ENCODE measurements at places on chromosomes 1 and 21.
A peak's percentile ranks its signal among the peaks of the same experiment; 100 is the strongest.

- DNase-seq, result no peak
Observed at GRCh38 chr1:109214695-109215623, 1.2 kb downstream of the SARS1 start.

- no peak for DNase-seq
Observed at GRCh38 chr1:181386340-181386739, 97.0 kb upstream of the CACNA1E start.

DNA sequence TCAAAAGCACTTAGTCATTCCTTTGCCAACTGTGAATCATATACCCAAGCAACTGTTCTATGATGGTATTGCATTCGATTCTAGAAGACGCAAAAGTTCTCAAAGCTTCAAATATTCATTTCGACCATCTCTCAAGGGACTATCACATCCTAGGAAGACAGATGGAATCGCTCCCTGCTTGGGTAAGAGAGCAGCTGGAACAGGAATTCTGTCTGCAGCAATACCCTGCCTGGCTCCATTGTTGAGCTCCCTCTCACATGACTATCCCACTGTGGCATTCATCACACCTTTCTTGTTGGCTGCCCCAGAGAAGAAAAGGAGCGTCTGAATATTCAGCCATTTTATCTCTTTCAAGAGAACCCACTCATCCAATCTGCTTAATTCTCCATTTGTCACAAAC, 397.7 kb downstream of the NTNG1 start:
- no peak for DNase-seq

DNA sequence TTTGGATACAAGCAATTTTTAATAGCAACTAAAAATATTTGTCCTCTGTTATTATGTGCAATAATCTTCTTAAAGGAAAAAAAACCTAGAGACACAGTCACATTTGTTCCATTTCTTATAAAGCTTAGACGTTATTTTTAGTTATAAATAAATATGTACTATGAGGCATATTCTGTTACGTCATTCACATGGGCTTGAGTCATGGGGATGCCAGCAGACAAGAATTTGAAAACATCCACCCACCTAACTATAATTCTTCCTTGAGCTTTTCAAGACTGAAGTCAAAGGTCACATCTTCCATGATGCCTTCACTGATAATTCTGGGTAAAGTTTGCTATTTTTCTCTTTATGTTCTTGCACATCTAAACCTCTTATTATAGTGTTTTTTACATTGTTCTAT, 268.8 kb downstream of the KCTD3 start:
- no peak for DNase-seq

GRCh38 chr1:164761009-164761408, 202.0 kb downstream of the PBX1 start:
- no peak for DNase-seq

DNA sequence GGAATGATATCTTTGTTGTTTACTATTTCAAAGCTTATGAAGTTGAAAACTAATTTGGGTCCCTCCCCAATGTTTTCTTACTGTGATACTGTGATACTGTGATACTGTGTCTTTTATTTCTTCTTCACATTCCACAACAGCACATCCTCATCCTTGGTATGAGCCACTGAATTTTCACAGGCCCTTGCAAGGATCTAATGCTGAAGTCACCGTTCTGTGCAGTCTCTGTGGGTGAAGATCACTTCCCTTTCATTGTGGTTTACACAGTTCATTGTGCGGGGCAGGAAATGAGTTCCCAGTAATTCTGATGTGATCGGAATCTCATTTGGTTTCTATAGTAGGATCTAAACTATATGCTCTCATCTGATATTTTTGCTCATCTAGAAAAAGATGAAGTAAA, 32.1 kb upstream of the PAXBP1 start:
- no peak for DNase-seq

GRCh38 chr1:100502052-100502792, 35.7 kb upstream of the GPR88 start:
- no peak for DNase-seq

DNA sequence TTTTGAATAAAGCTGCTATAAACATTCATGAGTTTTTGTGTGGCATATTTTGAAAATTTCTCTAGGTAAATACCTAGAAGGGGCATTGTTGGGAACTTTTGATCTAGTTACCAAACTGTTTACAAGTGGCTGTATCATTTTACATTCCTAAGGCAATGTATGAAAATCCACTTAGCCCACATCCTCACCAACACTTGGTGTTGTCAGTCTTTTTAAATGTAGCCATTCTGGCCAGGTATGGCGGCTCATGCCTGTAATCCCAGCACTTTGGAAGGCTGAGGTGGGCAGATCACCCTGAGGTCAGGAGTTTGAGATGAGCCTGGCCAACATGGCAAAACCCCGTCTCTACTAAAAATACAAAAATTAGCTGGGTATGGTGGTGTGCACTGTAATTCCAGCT, 5.9 kb upstream of the KCNE2 start:
- no peak for DNase-seq

GRCh38 chr1:175376194-175376593, 183.6 kb upstream of the KIAA0040 start:
- no peak for DNase-seq

DNA sequence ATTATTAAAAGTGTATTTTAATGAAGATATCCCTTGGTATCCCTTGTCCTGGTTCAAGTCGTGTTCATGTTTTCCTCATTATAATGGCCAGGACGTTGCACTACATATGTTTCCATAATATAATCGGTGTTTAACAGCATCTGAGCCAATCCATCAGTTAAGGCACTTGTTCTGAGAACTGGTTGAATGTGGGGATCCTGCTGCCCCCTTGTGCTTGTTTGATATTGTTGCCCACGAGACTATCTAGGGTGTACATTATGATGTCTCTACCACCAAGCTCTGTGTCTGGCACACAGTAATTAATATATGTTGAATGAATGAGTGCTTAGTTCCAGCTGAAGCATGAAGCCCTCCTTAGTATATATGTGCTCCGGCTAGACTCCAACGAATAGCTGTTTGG, 193.0 kb downstream of the CACNA1E start:
- DNase-seq, result no peak

DNA sequence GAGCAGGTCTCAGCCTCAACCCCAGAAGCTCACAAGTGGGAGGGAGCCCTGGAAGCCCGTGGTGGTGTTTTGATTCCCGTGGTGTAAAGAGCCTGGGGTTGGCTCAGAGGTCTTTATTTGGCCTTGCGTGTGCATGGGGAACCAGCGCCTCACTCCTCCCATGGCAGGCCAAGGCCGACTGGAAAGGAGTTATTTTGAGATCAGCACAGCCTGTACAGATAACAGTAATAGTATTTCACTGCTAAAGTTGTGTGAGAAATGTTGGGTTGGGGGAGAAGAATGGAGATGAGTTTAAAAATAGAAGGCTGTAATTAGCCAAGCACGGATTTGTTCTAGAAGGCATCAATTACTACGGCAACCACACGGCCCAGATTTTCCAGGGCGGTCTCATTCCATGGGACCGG, 186.5 kb downstream of the DYRK1A start:
- DNase-seq, result peak; percentile 60

DNA sequence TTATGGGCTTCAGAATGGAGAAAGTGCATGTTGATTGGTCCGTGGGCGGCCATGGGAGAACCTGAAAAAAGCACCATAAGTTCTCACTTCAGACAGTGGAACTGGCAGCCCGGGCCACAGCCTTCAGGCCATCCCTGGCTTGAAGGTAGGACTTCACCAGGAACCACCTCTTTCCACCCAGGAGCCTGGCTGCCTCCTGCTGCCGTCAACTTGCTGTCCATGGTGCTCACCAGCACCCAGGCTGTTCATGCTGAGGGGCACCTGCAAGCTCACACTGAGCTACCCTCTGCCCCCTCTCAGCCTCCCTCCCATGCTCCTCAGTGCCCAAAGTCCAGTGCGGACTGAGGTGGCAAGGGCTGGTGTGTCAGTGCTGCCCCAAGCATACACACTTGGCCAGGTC, 12.9 kb upstream of the FNBP1L start:
- DNase-seq, result no peak

GRCh38 chr1:9910076-9910422, at the start of gene CTNNBIP1:
Gene CTNNBIP1, minus strand, starts transcription at chr1:9910269. Its CDS starts 38,205 bp downstream, at chr1:9872064.
- DNase-seq, result no peak
